ENCODE measurements at places on chromosomes 1 and 21.

GRCh38 chr1:115782571-115783281 lies 14.2 kb upstream of the CASQ2 start:
- no peak for DNase-seq

DNA sequence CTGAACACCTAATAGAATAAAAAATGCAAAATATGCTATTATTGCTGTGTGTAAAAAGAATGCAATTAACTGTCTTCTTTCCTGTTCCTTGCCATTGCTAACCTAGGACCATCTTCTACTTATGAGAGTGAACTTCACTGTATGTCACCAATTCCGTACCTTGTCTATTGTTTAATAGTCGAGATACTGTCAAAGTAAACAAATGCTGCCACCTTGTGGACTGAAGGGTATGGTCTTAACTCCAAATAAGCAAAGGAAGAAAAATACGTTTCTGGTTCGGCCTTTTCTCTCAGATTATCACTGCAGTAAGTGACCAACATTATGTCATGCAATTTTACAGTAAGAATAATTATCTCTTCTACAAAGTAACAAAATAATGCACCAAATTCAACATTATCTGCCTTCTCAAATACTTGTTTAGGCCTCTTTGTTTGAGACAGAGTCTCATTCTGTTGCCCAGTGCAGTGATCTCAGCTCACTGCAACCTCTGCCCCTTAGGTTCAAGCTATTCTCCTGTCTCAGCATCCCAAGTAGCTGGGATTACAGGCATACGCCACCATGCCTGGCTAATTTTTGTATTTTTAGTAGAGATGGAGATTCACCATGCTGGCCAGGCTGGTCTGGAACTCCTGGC lies 133.4 kb downstream of the COP1 start:
- no peak for DNase-seq

DNA sequence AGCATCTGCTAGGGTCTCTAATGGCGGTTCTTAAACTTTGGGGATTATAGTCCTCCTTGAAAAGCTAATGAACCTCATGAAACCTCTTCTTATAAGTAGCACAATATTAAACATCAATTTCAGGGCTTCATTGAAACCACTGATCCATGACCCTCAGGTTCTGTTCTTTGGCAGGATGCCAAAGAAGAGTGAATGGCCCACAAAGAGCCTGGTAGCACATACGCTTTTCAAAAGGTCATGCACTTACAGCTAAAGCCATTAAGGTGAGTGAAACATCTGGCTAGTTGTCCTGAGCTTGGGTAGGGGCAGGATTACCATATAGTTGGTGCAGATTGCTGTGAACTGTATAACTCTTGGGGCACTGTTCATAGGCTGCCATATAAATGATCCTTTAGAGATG lies 42.3 kb downstream of the MDM4 start:
- no peak for DNase-seq

DNA sequence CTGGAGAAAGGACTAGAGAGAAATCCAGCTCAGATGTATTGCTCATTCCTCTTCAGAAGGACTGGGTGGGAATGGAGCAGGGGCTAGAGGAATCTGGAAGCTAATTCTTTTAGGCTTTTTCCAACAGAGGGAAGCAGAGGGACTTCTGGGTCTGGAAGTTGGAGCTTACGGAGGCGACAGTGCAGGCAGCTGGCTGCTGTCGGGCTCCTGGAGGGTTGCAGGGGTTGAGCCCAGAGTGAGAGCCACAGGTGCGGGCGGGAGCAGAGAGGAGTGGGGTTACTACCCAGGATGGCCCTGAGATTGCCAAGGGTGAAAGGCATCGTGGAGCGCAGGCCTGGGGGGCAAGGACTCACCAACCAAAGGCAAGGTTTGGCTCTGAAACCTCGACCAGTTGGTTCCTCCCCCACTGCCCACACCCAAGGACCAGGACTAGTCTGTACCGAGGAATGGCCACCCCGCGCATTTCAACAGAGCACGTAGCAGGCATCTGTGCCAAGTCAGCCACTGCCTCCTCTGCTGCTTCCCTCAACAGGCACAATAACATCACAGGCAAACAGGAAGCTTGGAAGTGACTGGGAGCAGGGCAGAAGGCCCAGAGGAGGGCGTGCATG lies 22.7 kb upstream of the EDN2 start:
- no peak for DNase-seq

GRCh38 chr1:2429780-2430591 lies 17.6 kb upstream of the PEX10 start:
- no peak for DNase-seq

- DNase-seq, result no peak
These were observed 398.3 kb upstream of the POU3F1 start for GRCh38 chr1:38444770-38445442.

- DNase-seq, result no peak
These were observed 189.9 kb downstream of the APP start for GRCh38 chr21:25980710-25981109.

GRCh38 chr1:192978195-192978710 lies 80.9 kb downstream of the UCHL5 start:
- DNase-seq, result no peak

DNA sequence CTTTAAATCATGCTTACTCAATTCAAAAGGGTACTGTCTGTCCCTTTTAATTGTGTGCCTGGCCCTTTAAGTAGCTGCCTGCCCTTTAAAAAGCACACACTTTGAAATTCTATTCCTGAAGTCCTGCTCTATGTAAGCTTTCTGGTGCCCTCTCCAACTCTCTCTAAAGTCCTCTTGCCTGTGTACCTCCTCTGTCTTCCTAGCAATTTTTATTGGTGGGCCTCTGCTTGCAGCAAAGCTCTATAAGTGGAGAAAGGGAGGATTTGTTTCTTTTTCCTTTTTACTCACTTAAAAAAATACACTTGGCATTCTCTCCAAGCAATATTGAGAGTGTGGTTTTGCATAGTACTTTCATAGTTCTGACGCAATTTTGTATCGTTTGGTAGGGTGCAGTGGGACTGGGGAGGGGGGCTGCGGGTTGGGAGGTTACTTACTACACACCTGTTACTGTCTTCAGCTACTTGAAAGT lies 135.4 kb downstream of the LMO4 start:
- no peak for DNase-seq

GRCh38 chr1:182625719-182626504 lies 21.7 kb upstream of the RGS16 start:
- DNase-seq, result no peak

DNA sequence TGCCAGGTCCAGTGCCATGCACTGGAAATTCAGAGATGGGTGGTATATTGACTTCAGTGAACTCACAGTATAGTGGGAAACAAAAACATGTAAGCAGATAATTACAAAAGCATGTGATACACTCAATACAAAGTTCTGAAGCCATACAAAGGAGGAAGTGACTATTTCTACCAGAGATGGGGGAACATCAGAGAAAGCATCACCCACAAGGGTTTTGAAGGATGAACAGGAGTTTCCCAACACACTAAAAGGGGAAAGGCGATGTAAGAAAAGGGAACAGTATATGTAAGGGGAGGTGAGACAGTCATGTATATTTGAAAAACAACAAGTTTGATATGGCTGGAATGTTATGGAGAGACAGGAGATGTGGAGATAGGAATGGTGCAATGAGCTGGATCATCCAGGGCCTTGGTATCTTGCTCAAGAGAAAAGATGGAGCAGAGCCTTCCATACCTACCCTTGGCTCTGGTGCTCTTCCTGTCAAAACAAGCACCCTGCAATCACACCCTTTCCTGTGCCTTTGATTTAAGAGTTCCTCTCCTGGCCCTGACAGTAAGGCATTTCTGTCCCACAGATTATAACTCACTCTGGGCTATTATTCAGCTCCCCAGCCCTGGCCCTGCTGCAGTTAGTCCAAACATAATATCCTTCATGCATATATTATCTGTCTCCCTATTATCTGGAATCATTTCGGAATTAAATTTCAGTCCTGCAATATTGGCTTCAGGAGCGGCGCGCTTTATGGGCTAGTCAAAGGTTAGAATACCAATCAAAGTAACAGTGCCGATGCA lies 60.5 kb downstream of the DMAP1 start:
- DNase-seq, result no peak

- DNase-seq, result no peak
These were observed 6.2 kb upstream of the PRDM16 start for GRCh38 chr1:3062616-3063378.

- DNase-seq, result no peak
These were observed 46.4 kb upstream of the CR2 start for GRCh38 chr1:207407655-207408260.

DNA sequence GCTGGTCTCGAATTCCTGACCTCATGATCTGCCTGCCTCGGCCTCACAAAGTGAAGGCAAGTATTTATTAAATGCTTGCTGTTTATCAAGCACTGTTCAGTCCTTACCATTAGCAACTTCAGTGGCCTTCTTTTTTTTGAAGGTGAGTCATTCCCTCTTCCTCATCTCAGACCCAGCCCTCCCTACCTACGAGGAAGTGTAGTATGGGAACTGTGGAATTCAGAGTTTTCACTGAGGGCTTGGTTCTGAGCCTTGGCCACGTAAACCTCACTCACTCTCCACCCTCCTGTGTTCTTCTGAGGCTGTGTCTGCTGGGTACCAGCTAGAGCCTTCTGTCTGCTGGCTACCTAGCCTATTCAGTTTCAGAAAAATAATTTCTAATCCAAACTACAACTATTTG lies 218.3 kb upstream of the SGIP1 start:
- no peak for DNase-seq

- no peak for DNase-seq
These were observed 120.6 kb downstream of the SLC45A1 start for GRCh38 chr1:8438489-8438888.

GRCh38 chr1:1889090-1889750 lies 1.7 kb downstream of the GNB1 start:
- no peak for DNase-seq

- DNase-seq, result no peak
These were observed 223.6 kb upstream of the ADGRL2 start for GRCh38 chr1:81577004-81577697.

DNA sequence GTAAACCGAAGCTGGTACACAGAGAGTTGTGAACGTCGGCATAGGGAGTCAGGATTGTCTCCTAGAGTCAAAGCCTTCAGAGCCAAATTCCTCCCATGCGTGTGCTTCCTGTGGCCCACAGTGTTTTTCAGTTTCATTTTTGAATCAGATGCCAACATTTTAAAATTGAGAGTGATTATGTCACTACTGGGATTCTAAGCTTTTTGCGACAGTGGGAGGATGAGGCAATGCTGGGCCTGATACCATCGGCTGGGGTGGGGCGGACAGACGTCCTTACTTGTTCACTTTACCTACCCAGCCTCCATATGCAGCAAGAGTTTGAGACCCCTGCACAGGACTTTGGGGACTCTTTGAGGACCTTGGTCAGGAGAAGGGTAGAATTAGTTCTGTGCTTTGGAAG lies 1.3 kb upstream of the KLHDC7A start:
- no peak for DNase-seq

GRCh38 chr1:11924334-11925195 lies 1.7 kb downstream of the KIAA2013 start:
- no peak for DNase-seq

DNA sequence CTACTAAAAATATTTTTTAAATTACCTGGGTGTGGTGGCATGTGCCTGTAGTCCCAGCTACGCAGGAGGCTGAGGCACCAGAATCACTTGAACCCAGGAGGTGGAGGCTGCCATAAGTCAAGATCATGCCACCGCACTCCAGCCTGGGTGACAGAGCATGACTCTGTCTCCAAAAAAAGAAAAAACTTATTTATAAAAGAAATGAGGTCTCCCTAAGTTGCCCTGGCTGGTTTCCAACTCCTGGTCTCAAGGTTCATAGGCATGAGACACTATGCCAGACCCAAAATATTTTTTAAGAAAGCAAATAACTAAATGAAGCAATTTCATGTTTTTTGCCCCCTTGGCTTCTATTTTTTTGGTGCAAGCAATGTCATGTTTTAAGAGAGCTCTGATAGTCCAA lies 32.9 kb downstream of the EIF4G3 start:
- no peak for DNase-seq

- DNase-seq, result peak; percentile 64
These were observed 919 bp downstream of the MCL1 start for GRCh38 chr1:150578272-150579109.

DNA sequence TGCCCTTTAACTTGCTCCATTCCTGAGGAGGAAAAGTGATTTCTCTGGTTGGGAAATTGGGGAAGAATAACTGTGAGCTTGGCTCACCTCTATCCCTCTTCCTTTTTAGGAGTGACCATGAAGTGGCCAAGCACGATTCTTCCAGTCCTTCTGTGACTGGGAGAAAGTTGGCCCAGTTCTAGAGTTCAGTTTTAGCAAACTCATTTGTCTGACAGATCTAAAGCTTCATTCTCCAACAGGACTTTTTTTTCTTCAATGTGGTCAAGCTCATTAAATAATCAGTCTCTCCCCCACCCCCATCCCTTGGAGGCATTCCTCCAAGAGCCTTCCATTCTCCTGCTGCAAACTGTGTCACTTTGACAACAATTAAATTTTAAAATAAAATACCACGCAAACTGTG lies 6.4 kb upstream of the AGL start:
- DNase-seq, result no peak

- DNase-seq, result no peak
These were observed 9.9 kb downstream of the SPRTN start for GRCh38 chr1:231347961-231348360.

- DNase-seq, result no peak
These were observed 324.8 kb downstream of the DISC1 start for GRCh38 chr1:231951374-231951773.

- DNase-seq, result no peak
These were observed 23.1 kb upstream of the PKP1 start for GRCh38 chr1:201260236-201260590.

GRCh38 chr1:151311589-151312331 lies 15.5 kb downstream of the PI4KB start:
- no peak for DNase-seq

DNA sequence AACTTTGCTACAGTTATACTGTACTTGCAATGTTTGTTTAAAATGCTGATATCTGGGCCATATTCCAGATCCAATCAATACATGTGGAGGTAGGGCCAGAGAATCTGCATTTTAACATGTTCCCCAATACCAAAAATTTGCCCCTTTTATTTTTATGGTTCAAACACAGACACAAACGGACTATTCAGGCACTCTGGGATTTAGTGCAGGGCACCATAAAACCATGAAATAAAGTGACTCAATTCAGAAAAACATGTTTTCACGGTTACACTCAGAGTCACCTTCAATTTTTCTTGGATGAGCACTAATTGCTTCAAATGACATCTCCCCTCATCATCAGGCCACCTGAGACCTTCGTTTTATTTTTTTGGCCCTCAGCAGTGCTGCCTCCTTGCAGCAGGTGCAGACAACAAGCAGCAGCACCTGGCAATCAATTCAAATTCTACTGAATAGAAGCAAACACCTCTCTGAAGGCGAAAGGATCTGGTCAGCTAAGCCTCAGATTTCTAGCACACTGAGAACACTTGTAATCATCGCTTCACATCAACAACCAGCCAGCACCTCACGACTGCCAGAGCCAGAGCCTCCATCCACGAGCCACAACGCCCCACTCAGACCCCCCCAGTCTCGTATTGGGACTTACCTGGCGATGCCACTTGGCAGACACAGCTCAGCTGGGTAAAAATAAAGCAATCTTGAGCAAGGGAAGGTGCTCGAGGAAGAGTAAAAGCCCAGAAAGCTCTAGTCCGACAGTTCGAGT lies 1.1 kb downstream of the ERO1B start:
- DNase-seq, result no peak

GRCh38 chr1:8397511-8397910 lies 79.6 kb downstream of the SLC45A1 start:
- DNase-seq, result no peak
